ENCODE measurements at places on chromosomes 3 and 15.
A peak's percentile ranks its signal among the peaks of the same experiment; 100 is the strongest.

DNA sequence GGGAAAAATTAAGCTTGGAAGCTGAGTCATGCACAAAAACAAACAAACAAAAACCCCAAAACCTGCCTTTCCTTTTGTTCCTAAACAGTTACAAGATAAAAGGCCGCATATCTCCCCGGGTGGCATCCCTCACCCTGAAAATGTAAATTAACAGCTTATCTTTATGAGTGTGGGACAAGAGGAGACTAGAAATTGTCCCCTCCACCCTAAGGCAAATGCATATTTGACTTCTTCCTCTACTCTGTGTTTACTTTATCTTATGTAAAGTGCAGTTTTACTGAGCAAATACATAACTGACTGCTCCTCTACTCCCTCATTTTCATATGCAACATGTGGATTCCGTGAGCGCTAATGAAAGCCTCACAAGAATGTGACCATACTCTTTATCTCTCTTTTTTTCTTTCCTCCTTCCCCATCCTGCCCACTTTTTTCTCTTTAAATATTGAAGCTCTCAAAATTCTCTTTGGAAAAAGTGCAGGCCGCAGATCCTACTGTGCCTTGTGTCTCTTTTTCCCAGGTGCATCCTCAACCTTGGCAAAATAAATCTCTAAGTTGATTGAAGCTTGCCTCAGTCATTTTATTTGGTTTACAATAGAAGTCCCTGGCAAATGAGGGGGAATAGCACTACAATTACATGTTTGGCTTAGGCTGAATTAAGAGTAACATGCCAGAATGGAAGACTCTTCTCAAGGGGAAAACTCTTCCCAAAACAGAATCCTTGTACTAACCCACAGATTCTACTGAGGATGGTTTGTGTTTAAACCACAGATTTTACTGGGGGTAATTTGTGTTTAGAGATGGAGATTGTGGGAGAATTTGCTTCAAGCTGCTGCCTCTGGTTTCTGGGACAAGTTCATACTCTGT lies 72.7 kb upstream of the WDR72 start:
- DNase-seq, result no peak

DNA sequence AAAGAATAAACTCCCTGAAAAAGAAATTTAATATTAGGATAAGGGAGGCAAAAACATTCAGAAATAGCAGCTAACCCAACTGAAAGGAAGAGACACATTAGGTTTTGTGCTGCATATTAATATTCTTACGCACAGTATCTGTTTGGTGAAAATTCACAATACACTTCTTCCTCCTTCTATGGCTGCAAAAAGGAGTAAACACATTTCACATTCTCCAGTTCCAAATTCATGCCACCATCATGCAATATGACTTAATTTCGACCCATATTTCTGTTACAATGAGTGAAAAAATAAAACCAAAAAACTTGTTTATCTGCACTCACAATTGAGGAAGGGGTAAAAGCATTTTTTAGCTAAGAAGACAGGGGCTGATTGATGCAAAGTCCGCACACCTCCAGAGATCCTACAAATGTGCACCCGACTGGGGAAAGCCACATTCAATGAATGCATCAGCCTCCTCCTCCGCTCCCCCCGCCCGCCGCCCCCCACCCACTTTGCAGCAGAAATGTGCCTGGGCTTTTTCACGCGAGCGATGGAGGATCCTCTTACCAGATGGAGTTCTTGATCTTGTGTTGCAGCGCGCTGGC lies 1.0 kb downstream of the RFX7 start:
- DNase-seq, result no peak

GRCh38 chr3:17412950-17413530 lies 329.4 kb downstream of the TBC1D5 start:
- DNase-seq, result no peak

DNA sequence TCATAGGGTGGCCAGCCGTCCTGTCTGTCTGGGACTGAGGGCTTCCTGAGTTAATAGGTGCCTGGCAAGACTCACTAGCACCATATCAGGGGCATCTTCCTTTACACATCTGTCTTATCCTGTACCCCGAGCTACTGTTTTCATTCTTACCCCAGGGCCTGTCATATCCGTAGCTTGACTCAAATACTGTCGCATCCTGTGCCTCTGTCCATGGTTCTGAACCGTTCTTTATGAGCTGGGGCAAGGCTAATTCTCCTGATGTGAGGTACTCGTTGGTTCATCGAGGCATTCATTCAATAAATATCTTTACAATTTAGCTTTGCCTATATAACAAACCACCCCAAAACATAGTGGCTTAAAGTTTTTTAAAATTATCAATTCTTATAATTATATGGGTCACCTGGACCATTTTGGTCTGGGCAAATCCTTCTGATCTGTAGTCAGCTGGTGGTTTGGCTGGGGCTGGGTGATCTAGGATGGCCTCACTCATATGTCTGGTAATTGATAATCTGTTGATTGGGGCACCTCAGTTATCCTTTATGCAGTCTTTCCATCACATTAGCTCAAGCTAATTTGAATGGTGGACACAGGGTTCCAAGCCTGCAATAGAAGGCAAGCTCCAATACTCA lies 121.2 kb downstream of the TLE3 start:
- no peak for DNase-seq

DNA sequence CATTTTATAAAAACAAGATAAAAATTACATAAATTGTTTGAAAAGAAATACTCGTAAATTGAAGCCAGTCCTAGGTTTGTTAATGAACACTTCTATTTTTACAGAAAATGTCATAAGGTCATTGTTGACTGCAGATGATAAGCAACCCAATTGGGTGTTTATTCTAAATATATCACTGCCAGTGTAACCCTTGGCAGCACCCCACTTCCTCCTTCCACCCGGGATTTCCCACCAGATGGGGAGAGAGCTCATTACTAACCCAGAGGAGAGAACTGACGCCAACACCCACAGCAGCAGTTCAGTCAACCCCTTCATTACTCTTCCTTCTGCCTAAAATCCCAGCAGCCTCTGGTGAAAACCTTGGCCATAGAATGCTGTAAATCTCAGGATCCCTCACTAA lies 307.6 kb downstream of the GAP43 start:
- no peak for DNase-seq

DNA sequence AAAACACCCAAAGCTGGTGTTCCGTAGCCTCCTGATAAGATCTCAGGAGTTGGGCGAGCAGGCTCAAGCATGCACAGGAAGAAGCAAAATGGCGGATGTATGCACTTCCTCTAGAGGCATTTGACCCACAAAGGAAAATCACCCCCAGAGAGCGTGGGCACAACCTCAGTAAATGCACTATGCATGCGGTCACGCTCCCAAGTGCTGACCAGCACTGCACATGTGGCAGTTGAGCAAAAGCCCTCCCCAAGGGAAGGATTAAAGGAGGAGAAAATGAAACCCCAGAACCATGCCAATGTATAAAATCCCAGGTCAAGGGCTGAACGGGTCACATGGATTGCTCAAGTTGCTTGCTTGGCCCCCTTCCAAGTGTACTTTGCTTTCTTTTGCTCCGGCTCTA lies 289.4 kb upstream of the IGF1R start:
- no peak for DNase-seq

GRCh38 chr15:67843092-67843501 lies 3.3 kb upstream of the RNU6-1 start:
- DNase-seq, result no peak

GRCh38 chr3:187139126-187139894 lies at the start of gene RPL39L:
Gene RPL39L, minus strand, starts transcription at chr3:187139496. Its CDS starts 18,196 bp downstream, at chr3:187121300.
- DNase-seq, result peak; percentile 92

DNA sequence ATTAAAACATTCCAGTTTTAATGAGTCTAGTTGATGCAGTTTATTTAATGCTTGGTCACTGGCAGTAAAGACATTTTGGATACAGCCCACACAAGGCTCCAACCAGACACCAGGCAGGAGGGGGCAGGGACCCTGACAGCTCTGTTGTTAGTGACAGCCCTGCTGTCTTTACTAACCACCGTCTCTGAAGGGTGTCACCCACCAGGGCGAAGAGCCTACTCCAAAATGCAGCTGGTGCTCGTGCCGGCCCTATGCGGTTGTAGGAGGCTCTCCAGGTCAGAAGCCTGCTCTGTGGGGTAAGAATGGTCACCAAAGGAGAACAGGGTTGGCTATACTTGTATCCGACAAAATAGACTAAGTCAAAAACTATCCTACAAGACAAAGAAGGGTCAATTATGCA lies 132.2 kb downstream of the ATP10A start:
- no peak for DNase-seq

- no peak for DNase-seq
Observed at GRCh38 chr15:88073391-88073691, 183.2 kb downstream of the NTRK3 start.

- DNase-seq, result no peak
Observed at GRCh38 chr3:143081844-143082778, 37.5 kb upstream of the CHST2 start.

DNA sequence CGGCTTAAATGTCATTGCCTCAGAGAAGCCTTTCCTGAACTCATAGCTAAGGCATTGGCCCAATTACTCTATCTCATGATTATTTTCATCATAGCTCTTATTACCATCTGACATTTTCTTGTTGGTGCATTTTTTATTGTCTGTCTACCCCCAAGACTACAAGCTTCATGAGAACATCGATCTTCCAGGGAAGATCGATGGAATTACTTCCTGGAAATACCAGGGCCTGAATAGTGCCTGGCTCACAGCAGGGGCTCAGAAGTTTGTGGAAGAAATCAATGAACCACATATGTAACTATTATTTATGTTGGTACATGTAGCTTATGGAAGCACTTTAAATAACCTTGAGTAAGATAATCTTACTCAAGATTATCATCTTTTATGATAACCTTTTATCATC lies 7.7 kb upstream of the MEF2A start:
- no peak for DNase-seq

GRCh38 chr3:49721896-49722781 lies 1.6 kb downstream of the GMPPB start:
- DNase-seq, result no peak

DNA sequence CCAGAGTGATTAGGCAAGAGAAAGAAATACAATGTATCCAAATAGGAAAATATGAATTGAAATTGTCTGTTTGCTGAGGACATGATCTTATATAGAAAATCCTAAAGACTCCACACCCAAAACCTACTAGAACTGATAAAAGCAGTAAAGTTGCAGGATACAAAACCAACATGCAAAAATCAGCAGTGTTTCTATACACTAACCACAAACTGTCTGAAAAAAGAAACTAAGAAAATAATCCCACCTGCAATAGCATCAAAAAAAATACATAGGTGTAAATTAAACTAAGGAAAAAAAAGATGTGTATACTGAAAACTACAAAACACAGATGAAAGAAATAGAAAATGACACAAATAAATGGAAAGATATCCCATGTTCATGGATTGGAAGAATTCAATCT lies 203.6 kb upstream of the SETMAR start:
- no peak for DNase-seq

- DNase-seq, result no peak
Observed at GRCh38 chr3:15217841-15218267, 11.8 kb downstream of the CAPN7 start.

Data from CD4-positive, alpha-beta T cell treated with Interferon gamma for 1 hour (primary cell).